ENCODE measurements at places on chromosomes 5 and 9.
A peak's percentile ranks its signal among the peaks of the same experiment; 100 is the strongest.

- no peak for DNase-seq
These were observed 53.5 kb downstream of the RGS3 start for GRCh38 chr9:113516840-113517577.

GRCh38 chr5:10192309-10192708 lies 57.4 kb downstream of the ATPSCKMT start:
- peak; percentile 84 for DNase-seq

GRCh38 chr9:90103771-90104170 lies 499.0 kb downstream of the GADD45G start:
- DNase-seq, result no peak

GRCh38 chr5:38546691-38547146 lies 9.7 kb downstream of the LIFR start:
- DNase-seq, result no peak

GRCh38 chr9:17166346-17166745 lies 31.5 kb downstream of the CNTLN start:
- no peak for DNase-seq

Measured in HS-5 (cell line).